ENCODE measurements at places on chromosomes 11 and 22.

DNA sequence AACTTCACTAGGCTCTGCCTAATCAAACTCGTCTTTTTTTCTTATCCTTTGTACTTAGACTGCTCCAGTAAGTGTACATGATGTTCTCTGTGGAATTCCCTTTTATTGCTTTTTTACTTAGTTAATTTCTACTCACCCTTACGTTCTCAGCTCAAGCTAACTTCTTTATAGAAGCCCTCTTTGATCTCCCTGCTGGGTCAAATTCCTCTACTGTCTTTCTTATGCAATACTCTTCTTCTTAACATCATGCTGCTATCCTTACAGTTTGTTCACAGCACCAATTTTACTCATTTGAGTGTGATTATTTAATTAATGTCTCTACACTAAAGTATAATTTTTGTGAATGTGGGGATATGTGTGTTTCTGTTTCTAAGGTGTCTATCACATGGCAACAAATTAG is 498.3 kb downstream of the CNTN5 start:
- no peak for DNase-seq

DNA sequence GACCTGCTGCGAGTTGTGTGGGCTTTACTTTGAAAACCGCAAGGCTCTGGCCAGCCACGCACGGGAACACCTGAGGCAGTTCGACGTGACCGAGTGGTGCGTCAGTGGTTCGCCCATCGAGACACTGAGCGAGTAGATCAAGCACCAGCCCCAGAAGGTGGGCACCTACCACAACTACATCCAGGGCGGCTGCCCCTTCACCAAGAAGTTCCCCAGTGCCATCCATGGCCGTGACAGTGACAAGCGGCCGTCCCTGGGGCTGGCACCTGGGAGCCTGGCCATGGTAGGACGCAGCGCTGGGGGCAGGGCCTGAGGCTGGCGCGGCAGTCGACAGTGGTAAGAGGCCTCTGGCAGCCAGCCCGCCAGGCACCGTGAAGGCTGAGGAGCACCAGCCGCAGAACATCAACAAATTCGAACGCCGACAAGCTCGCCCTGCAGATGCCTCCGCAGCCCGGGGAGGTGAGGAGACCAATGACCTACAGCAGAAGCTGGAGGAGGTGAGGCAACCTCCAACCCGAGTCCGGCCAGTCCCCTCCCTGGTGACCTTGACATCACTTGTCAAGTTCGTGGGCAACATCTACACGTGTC is 545.2 kb upstream of the CCDC179 start:
- DNase-seq: no peak

GRCh38 chr22:49849161-49850020 is 4.3 kb upstream of the ZBED4 start:
- DNase-seq: no peak

DNA sequence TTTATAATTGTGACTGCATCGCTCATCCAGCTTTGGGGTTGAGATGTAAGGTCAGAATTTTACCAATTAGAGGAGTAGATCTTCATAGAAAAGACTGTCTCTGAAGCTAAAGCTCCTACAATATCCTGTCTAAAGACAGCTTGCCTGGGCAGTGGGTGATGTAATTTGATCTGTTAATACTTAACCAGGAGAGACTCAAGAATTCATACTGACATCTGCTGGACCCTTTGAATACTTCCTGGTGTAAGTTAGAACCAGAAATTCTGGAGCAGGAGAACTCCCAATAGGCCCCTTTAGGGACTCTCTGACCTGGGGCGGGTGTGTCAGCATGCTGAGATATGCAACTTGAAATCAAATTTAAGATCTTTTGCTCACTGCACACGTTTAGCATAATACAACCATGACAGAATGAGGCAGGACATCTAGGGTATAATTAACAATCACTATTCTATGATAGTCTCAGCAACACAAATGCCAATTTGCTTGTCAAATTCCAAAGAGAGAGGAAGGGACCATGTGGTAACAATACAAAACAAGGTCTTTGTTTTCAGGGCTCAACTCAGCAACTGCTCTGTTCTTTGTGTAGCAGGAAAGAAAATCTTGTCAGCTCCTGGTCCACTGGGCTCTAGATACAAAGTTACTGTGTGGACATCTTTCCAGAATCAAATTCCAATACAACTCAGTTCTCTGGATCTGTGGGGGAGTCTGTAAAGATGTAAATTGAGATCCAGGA is 143.9 kb downstream of the INSC start:
- DNase-seq: no peak

GRCh38 chr11:7320306-7320705 is 68.6 kb downstream of the SYT9 start:
- no peak for DNase-seq

DNA sequence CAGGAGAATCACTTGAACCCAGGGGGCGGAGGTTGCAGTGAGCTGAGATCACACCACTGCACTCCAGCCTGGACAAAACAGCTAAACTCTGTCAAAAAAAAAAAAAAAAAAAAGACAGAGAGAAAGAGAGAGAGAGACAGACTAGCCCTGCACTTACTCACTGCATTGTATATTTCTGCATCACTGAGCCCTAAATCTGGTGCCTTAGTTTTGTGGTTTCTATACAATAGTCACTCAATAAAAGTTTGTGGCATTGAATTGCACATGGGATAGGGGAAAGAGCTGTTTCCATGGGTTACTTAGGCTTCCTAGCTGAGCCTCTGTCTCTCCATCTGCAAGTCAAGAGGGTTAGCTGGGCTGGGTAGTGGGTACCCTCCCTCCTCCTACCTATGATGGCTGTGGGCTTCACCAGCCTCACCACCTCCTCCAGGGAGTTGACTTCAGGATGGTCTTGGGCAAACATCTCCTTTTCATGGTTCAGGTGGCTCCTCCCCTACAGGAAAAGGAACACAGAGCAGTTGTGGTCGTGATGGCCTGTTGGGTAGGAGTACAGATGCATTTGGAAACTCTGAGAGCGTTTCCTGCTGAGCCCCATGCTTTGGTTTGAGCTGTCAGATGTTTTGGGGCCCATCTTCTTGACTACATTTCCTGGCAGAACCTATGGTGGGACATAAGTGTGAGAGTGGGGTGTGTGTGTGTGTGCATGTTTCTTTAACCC is 73.2 kb downstream of the CCDC81 start:
- no peak for DNase-seq

GRCh38 chr11:35040221-35040942 is 98.6 kb upstream of the CD44 start:
- DNase-seq: no peak

GRCh38 chr11:22703591-22703990 is 37.2 kb downstream of the GAS2 start:
- no peak for DNase-seq

DNA sequence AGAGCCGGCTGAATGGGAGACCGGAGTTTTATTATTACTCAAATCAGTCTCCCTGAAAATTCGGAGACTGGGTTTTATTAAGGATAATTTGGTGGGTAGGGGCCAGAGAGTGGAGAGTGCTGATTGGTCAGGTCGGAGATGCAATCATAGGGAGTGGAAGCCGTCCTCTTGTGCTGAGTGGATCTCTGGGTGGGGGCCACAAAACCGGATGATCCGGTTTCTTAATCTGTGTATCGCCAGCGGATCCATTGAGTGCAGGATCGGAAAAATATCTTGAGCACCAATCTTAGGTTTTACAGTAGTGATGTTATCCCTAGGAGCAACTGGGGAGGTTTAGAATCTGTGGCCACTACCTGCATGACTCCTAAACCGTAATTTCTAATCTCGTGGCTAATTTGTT is 886 bp upstream of the NIPSNAP1 start:
- DNase-seq: no peak

DNA sequence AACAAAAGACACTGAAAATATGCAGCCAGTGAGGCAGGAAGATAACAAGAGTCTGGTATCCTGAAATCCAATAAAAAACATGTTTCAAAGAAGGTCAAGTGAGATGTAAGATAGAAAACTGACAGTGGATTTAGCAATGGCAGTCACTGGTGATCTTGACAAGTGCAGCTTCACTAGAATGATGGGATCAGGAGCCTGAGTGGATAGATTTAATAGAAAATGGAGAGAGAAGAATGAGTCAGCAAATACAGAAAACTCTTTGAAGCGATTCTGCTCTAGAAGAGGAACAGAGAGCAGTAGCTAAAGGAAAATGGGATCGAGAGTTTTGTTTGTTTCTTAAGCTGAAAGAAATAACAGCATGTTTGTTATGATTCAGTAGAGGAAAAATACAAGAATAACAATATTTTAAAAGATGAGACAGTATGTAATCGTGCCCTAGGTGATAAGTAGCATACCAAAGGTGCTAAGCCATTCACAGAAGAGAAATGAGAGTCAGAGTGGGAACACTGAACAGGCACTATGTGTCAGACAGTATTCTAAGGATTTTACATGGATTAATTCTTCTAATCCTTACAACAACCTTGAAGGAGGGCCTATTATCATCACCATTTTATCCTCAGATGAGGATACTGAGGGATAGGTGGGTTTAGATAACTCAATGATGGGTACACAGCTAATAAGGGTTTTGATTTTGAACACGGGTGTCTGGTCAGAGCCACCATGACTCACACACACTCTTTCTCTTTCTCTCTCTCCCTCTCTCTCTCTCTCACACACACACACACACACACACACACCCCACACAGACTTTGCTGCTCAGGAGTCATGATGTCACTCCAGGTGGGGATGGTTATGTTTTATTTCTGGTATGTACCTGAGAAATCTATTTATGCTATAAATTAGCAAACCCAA is 36.3 kb downstream of the MRE11 start:
- no peak for DNase-seq

DNA sequence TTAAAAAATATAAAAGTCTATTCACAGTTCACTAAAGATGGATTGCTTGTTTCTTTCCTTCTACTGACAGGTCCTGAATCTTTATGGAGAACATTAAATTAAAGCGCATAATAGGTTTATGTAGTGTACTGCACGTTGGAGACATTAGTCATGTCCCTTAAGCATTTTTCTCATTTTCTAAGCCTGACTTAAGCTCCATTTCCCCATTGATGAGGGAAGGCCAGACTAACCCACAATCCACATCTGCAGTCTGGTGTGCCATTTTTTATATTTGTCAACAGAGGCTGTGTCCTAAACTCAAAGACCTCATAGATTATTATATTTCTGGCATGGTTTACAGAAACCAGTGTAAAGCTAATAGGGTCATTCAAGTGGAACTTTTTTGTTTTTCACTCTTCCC is 39.9 kb downstream of the CADM1 start:
- DNase-seq: no peak

DNA sequence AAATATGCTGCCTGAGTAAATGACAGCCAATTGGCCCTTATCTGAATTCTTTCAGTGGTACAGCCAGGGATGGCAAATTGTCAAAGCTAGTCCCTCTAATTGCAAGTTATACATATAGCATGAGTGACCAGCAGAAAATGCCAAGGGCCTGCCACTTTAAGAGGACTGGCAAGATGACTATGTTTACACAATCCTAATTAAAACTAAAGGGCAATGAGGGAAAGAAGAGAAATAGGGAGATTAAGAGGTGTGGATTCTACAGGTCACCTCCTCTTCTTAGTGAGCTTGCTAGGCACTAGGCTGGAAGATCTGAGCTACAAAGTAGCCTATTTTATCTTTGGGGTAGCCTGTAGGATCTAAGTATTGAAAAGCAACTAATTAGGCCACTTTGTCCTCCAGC is 13.5 kb downstream of the NUMA1 start:
- no peak for DNase-seq

- DNase-seq: no peak
Measured at GRCh38 chr11:78926633-78927338, 352.1 kb upstream of the NARS2 start.

GRCh38 chr11:128513915-128514681 is 73.3 kb downstream of the ETS1 start:
- no peak for DNase-seq

GRCh38 chr11:65779919-65780769 is 632 bp downstream of the AP5B1 start:
- peak; percentile 80 for DNase-seq

- DNase-seq: no peak
Measured at GRCh38 chr11:103807806-103808205, 228.6 kb upstream of the DDI1 start.

DNA sequence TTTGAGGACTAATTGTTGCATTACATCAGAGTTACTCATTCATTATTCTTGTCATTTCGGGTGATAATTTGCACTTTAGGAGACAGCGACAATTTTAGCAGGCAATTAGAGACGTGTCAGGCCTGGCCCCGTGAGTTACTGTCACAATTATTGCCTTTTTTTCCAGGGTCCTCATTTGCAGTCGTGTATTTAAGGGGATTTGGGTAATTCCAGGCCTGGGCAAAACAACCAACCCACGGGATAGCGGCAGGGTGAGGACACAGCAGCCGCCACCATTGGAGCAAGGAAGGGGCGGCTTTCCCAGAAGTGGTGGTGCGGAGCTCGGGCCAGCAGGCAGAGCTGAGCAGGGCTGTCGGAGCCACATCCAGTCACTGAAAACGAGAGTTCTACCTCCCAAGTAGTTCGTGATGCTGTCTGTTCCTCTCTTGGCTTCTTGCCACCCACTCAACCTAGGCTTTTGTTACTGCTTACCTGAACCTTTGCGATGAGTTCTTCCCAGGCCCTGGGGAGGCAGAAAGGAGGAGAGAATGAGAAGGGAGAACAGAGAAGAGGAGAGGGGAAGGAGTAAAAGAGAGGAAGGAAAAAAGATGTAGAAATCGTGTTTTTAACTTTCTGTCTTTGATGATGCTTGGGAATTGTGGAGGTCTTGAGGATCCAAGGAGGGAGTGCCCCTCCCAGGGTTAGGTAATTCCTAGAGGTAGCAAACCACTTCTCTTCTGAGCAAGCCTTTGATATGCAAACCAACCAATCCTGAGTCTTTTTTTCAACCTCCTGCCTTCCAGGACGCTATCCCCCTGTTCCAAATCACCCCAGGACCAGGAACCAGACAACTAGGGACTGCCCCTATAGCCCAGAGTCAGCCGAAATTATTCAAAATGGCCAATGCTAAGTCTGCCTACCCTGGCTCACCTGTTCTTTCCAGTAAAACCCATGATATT is 236.1 kb downstream of the MIAT start:
- no peak for DNase-seq

DNA sequence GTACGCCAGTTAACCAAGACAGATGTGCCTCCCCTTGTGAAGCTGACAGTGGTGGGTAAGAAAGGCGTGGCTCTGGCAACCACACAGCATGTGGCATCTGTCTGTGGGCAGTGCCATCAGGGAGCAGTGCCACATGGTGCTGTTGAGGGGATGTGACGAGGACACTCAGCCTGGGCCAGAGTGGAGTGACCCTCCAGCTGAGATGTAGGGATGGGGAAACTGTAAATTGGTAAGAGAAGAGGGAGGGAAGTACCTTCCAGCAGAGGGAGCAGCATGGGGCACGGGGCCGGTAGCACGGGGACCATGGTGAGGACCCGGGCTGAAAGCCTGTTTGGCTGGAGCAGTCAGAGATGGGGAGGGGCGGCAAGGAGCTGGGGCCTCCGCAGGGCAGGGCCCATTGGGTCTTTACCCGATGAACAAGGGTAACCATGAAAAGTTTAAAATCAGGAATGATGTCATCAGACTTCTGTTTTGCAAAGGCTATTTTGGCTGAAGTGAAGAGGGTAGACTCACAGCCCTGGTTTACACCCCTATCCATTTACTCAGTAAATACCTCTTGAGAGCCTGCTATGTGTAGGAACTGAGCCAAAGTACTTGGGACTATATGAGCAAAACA is 10.4 kb downstream of the TMPRSS6 start:
- no peak for DNase-seq
